ENCODE measurements at places on chromosomes 5 and 9. TPM values are rescaled to one million over a fixed set of nuclear protein-coding genes. Genes with fewer than 3 reads are reported as not detected.

- no peak for DNase-seq
These were observed 586.0 kb upstream of the BRINP1 start for GRCh38 chr9:119955276-119955675.

DNA sequence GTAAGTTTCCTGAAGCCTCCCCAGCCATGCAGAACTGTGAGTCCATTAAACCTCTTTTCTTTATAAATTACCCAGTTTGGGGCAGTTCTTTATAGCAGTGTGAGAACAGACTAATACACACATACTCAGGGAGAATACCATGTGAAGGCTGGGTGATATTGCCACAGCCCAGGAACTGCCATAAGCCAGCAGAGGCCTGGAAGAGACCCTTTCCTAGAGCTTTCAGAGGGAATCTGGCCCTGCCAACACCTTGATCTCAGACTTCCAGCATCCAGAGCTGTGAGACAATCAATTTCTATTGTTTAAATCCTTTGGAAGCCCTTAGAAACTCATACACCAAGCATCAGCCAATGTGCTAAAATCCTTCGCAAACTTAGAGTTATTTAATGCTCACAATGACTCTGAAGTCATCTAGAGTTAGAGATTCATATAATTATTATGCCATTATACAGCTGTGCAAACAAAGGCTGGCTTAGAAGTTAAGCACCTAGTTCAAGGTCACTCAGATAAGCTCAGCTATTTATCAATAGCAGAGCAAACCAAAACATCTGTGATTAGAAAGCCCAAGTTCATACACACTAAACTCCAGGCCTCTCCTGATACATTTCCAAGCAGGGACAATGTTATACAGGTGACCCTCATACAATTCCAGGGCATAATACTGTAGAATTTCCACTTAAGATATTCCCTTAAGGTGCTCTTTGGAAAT, 531.8 kb upstream of the DAP start:
- DNase-seq = no peak

DNA sequence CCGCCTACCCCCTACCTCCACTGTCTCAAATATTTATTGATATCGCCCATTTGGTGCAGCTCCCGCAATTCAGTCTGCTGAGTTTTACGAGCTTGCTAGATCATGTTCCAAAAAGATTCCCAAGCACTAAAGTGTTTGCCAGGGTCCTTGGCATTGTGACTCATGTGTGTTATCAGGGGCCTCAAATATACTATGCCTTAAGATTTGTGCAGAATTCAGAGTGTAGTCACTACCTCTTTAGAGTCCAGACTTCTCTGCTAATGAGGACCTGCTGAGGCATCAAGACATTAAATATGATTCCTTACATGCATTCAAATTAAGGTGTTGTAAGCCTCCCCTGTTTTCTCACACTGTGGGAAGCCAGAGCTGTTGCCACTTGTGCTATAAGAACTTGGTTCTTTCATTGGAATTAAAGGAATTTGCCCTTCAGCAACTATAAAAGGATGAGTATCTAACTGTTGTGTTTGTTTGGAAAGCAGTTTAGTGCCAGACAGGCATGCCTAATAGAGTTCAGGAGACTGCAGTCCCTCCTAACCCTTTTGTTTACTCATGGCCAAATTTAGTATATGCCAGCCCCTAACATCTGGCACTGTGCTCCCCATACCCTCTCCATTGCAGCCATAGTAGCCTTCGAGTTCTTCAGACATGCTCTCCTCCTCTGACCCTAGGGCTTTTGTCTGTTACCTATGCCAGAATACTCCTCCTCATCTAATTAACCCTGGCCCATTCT, 316.4 kb downstream of the NR3C1 start:
- no peak for DNase-seq

TRPM3 gene
- total RNA-seq = 4.2 TPM

DNAI1 gene
- 4.1 TPM for total RNA-seq

- DNase-seq = no peak
These were observed 602.2 kb downstream of the BNC2 start for GRCh38 chr9:16268067-16268881.
